ENCODE measurements at places on chromosomes 5 and 9. TPM values are rescaled to one million over a fixed set of nuclear protein-coding genes. Genes with fewer than 3 reads are reported as not detected.

GRCh38 chr9:28758971-28759370 lies 1185.7 kb upstream of the C9orf72 start:
- no peak for ATAC-seq

DNA sequence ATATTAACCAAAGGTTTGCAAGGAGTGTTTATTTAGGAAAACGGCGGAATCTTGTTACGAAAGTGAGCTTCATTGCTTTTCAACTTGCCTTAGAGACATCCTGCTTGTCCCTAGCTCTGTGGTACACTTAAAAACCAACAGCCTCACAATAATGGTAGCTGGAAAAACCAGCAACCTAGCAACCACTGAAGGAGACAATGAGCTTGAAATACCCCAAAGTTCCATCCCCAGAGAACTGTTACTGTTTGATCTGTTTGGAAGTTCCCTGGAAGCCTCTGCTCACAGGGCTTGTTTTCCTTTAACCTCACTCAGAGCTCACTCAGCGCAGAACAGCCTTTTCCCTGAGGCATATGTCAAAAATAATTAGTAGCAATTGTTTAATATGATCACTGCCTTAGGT lies 43.2 kb downstream of the SH3TC2 start:
- ATAC-seq: no peak

The ALDH7A1 gene
- total RNA-seq: 2.4 TPM

DNA sequence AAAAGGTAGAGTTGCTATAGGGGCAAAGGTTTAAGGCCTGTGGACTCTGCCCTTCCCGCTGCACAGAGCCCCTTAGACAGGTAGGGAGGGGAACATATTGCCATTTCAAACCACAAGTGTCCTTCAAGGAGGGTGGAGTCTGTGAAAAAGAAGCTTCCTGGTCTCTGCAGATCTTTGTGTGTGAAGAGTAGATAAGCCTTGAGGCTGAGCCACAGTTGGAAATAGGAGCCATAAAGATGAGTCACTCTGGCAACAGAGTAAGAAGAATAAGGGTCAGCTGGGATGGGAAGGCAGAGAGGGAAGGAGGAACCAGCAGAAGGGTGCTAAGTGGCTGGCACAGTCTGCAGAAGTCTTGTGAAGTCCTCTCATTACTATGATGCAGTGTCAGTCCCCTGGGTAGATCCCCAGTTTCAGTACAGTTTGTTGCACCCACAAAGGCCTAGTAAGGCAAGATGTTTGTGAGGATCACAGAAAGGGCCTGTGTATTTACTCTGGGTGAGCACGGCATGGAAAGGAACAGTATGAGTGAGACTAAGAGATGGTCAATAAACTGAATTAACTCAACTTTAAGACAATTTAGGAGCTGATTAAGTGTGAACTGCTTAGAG lies 18.1 kb downstream of the GRXCR2 start:
- ATAC-seq: no peak

The PLGRKT gene
- 26.3 TPM for total RNA-seq
